ENCODE measurements at places on chromosomes 2 and 18.

DNA sequence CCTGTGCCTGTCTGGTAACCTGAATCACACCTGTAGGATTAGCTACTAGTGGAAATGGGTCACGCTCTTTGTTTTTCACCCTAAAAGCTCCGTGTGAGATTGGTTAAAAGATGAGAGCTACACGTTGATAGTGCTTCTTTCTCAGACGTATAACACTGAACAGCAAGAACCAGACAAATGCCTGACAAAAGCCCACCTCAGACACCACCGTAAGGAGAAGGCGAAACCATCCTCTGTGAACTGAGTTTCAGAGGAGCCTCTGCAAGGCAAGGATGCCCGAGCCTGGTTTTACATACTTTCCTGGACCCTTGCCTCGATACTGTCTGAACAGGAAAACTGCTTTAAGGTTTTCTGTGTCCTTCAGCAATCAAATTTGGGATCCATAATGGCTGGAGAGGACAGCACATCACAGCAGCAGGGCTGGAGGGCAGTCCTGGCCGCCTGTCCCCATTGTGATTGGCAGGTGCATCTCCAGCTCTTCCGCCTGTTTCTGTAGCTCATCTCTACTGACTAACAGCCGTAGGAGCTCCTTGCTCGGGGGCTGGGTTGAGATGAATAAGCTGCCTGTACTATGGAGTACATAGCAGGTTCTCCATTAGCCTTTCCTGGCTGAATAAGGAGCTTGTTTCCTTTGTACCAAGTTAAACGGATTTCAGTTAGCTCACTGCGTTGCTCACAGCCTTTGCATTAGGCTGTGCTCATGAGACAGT lies 155.5 kb downstream of the MYT1L start:
- no peak overlapping the region for H3K27ac ChIP-seq
- H3K36me3 ChIP-seq = no peaks in the 10 kb centered on the region
- H3K4me3 ChIP-seq = no peak overlapping the region
- no peak for DNase-seq

GRCh38 chr2:224141304-224141703 lies 102.2 kb upstream of the SERPINE2 start:
- no peak for DNase-seq
- no peaks in the 10 kb centered on the region for H3K36me3 ChIP-seq
- peaks cover 3% of the 10 kb centered on the region for H3K4me1 ChIP-seq
- H3K4me3 ChIP-seq = no peak overlapping the region
- no peaks in the 10 kb centered on the region for H3K27me3 ChIP-seq

DNA sequence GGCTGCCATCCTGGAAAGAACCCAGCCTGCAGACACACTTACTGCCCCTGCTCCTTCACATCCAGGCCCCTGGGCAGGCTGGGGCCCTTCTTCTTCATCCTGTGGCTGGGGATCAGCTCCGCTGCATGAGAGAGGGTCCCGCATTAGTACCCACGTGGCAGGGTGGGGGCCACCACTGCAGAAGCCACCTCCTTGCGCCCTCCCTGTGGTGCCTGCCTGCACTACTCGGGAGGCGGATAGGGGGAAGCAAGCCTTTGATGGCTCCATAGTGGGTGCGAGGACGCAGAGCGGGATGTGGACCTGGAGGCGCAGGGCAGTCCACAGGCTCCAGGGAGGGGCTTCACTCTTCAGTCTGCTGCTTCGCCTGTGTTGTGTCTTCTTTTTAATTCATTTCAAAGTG lies 46.7 kb downstream of the GPC1 start:
- no peak for DNase-seq
- no peaks in the 10 kb centered on the region for H3K27me3 ChIP-seq
- H3K27ac ChIP-seq = no peak overlapping the region
- H3K4me1 ChIP-seq = no peaks in the 10 kb centered on the region

- peaks cover 3% of the 10 kb centered on the region for H3K4me1 ChIP-seq
- H3K27me3 ChIP-seq = no peaks in the 10 kb centered on the region
- H3K27ac ChIP-seq = no peak overlapping the region
- H3K36me3 ChIP-seq = no peaks in the 10 kb centered on the region
These were observed 70.6 kb upstream of the TEX51 start for GRCh38 chr2:126828051-126828450.

- H3K4me1 ChIP-seq = no peaks in the 10 kb centered on the region
- H3K36me3 ChIP-seq = no peaks in the 10 kb centered on the region
- peak overlapping the region; percentile 86 for H3K4me3 ChIP-seq
These were observed 999 bp downstream of the INSIG2 start for GRCh38 chr2:118089139-118089800.

GRCh38 chr2:18701546-18701945 lies 112.2 kb upstream of the NT5C1B start:
- DNase-seq = no peak
- no peak overlapping the region for H3K4me3 ChIP-seq
- H3K27ac ChIP-seq = no peak overlapping the region
- H3K4me1 ChIP-seq = no peaks in the 10 kb centered on the region
- no peaks in the 10 kb centered on the region for H3K27me3 ChIP-seq
